ENCODE measurements at places on chromosomes 11 and 22.

DNA sequence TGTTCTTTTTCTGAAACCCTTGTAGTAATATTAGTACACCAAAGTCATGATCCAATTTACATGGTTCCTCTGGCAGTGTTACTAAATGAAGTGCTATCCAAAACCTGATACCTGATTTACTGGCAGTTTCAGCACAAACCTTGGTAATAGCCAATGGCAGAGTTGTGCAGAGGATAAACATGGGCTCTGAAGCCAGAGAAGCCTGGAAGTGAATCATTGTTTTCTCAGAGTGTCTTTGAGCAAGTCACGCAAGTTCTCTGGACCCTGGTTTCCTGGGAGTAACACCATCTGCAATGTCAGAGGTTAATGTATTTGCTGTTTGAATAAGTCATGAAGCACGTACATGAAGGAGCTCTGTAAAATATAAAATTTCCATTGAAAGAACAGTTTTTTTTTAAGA, 222.3 kb upstream of the NARS2 start:
- no peak for DNase-seq

DNA sequence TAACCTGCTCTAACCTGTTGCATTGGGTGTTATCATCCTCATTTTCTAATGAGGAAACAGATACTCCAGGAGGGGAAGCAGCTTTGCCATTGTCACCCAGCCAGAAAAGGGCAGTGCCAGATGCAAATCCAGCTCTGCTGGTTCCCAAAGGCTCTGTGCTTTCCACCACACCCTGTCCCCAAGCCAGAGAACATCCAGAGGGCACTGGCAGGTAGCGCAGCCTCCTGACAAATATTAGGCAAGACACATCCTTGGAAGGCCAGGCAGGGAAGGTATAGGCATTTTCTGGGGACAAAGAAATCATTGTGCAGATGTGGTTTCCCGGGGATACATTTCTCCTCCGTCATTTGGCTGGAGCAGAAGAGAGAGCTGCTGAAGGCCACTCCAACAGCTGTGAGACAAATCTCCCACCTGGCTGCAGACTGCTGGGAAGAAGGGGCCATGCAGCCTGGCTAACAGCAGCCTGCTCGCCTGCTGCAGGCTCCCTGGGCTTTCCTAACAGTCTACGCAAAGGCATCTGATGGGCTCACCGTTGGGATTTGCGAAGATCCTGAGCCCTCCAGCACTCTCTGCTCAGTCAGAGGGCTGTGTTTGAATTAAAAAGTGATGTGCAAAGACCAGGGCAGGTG, 93.9 kb upstream of the PITPNB start:
- DNase-seq = no peak

- DNase-seq = no peak
These were observed 19.9 kb downstream of the UNC93B1 start for GRCh38 chr11:67983951-67984350.

DNA sequence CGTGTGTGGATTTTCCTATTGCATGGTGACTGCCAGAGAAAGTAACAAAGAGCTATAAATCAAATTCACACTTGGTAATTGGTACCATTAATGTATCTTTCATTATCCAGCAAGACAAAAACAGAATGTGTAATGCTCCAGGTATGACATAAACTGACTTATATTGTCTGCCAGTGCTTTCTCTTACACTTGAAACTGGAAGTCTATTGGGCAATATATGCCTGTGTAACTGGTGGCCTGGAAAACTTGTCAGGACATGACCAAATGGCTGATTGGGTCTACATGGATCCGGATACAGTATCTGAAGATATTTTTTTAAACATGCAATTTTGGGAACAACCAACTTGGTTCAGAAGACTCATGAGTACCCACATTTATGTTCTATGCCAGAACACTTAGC, 174.6 kb upstream of the ARHGAP42 start:
- no peak for DNase-seq

DNA sequence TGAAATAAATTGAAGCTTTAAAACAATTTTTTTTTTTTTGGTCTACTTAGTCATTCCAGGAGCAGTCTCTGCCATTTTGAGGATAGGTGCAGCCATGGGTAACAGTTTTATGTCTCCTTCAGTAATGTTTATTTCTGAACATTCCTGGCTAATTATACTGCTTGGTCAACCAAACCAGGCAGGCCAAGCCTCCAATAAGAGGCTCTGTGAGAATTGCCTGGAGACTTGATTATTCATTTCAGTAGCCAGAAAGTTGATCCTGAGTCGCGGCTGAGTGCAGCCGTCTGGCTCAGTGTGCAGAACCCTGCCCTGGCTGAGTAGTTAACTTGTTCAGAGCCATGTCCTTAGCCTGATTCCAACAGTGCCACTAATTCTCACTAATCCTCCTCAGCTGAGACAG, 364.0 kb upstream of the FAT3 start:
- no peak for DNase-seq

GRCh38 chr11:71485063-71485399, 32.0 kb downstream of the NADSYN1 start:
- DNase-seq = no peak

DNA sequence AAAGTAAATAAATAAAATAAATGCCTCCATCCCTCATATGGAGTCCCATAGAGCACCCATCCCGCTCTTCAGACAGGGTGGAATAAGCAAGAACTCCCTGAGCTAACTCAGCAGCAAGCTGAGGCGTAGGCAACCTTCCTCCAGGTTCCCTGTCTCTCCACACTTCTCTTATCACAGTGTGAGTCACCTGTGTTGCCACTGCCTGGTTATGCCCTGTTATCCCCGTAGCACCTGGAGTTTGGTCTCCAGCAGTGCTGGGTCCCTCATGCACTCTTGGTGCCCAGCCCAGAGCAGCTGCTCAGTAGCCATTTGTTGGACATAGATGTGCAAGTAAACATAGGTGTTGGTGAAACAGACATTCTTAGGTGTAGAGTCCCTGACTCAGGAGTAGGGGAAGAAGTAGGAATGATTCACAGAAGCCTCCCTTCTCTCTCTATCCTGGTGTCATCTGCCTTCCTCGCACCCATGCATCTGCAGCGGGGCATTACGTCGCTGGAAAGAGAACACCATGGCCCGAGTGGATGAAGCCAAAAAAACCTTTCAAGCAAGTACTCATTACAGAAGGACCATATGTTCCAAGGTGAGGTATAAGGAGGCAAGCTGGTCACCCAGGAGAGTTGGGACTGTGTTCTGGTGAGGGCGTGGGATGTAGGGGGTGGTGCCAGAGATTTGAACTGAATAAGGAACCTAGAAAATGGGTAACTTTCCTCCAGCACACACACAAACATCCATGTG, 56.0 kb downstream of the PISD start:
- DNase-seq = no peak

- DNase-seq = no peak
These were observed 688 bp downstream of the PTS start for GRCh38 chr11:112226831-112227401.

GRCh38 chr22:42269432-42270175, 849 bp downstream of the TCF20 start:
- DNase-seq = peak; percentile 83

GRCh38 chr11:12526789-12527188, 147.4 kb upstream of the TEAD1 start:
- DNase-seq = no peak

DNA sequence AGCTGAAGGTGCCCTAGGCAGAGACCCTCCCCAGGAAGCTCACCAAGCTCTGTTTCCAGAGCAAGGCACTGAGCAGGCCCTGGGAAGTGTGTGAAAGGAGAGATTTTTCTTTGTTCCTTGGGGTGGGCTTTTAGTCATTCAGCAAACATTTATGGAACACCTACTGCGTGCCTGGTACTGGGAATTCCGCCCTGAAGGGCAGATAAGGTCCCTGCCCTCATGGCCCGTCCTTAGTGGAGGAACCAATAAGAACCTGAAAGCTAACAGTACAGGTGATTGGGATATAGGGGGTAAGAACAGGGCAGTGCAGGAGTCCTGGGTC, 3.9 kb downstream of the TMEM134 start:
- DNase-seq = no peak

GRCh38 chr11:1705126-1706052, 8.4 kb downstream of the KRTAP5-6 start:
- DNase-seq = peak; percentile 37

DNA sequence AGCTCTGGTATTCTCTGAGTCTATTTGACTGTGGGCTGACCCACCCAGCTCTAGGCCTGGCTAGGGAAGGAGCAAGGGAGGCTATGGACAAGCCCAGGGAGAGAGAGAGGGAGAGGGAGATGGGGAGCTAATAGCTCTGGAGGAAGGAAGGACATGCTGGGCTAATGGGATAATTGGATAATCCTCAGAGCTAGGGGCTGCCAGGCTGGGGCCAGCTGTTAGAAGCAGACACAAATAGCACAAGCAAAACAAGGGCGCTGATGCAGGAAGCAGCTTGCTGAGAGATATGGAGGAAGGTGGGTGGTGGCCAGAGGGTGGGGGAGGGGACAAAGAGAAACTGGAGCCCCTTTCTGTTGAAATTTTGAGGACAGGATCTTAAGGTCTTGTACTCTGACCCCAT, 23.2 kb downstream of the ADORA2A start:
- DNase-seq = no peak

DNA sequence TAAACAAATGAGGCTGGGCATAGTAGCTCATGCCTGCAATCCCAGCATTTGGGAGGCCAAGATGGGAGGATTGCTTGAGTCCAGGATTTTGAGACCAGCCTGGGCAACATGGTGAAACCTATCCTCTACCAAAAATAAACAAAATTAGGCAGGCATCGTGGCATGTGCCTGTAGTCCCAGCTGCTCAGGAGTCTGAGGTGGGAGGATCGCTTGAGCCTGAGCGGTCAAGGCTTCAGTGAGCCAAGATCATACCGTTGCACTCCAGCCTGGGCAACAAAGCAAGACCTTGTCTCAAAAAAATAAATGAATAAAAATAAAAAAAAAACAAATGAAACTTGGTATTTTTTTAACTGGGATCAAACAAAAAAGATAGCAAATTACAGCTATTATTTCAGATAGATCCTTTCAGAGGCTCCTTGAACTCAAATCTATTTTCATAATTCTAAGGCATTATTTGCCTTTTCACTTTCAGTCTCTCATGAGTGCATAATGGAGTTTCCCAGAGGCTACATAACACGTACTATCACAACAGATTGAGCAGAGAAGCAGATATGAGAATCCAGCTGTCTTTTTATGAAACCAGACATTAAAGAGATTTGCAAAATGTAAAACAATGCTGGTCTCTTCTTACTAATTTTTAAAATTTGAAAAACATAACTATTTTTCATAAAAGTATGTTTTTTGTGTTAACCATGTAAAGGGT, 23.1 kb downstream of the DDIAS start:
- DNase-seq = peak; percentile 27

Data from GM12865 (cell line).